Fibroblast of upper back skin (primary cell): ENCODE measurements at places on chromosomes 7 and 10.
A peak's percentile ranks its signal among the peaks of the same experiment; 100 is the strongest.

DNA sequence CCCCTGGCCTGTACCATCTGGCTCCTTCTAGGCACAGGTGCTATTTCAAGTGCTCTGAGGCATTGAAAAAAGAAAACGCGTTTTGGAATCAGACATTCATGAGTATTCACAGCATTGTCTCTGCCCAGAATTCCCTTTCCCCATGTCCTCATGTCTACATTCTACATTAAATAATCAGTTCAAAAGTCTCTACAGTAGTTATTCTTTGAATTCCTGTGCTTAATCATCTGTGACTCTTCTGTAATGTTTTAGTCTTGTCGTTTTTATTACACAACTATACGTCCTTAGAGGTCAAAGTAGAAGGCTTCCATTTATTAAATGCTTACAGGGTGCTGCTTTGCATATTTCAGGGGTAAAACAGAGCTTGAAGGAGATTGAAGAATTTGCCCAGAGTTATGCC, 95.7 kb downstream of the BICC1 start:
- peak; percentile 60 for DNase-seq

GRCh38 chr10:4058514-4059029, 273.6 kb upstream of the KLF6 start:
- no peak for DNase-seq

- peak; percentile 91 for DNase-seq
These were observed 86.5 kb upstream of the PFKP start for GRCh38 chr10:2980791-2981360.

GRCh38 chr10:116470768-116471415, 43.2 kb downstream of the PNLIPRP3 start:
- peak; percentile 28 for DNase-seq

DNA sequence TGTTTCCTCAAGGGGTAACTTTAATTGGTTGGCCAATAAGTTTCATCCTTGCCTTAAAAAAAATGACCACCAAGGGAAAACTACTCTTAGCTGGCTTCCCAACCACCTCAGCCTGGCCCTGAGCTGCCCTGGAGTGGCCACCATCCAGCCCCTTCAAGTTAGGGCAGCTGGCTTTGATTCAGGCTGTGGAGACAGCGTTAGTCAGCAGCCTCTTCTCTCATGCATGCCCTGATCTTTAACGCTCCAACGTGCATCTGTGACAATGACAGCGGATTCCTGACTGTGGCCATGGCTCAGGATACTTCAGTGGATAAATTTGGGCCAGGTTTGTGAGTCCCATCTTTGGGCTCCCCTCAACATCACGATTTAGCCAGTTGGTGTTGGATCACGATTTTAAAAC, 111.6 kb downstream of the RBM20 start:
- no peak for DNase-seq

DNA sequence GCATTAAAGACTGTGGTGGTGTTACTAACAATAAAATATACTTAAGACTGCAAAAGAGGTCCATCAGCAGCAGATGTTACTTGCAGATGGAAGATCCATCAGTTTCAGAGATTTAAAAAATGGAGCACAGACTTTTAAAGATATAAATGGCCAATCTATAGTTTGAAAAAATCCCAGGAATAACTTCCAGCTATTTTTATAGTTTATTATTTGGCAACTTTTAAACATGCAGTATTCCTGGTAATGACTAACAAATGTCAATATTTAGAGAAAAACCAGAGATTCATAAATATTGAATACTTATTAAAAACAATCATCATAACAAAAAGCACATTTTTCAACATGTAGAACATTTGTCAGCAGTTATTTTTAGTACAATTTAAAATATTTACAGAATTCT, 30.7 kb downstream of the RTKN2 start:
- DNase-seq: no peak

DNA sequence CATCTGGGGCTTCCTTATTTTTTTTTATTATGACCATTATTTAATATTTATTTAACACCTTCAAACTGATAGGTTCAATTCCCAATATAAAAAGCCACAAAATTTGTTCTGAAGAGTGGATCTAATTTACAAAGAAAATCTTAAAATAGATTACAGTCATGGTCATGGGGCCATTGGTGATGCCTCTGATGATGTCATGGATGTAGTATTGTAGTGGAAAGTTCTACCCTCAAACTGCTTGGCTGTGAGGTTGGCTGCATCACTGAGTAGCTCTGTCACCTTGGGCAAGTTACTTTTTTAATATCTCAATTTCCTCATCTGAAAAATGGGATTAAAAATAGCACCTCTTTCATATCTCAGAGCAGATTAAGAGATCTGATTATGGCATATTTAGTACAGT, 128.5 kb downstream of the DKK1 start:
- DNase-seq: peak; percentile 18

GRCh38 chr10:93083743-93084539, 10.2 kb downstream of the CYP26A1 start:
- DNase-seq: no peak

GRCh38 chr10:24483701-24484100, 240.0 kb downstream of the ARHGAP21 start:
- DNase-seq: peak; percentile 14

DNA sequence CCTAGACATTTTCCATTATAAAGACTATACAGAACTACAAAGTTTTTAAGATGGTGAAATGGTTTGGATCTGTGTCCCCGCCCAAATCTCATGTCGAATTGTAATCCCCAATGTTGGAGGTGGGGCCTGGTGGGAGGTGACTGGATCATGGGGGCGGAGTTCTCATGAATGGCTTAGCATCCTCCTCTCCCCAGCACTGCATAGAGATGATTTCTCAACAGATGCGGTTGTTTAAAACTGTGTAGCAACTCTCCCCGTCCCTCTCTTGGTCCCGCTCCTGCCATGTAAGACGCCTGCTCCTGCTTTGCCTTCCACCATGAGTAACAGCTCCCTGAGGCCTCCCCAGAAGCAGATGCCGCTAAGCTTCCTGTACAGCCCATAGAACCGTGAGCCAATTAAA, 1.6 kb downstream of the FAM133B start:
- DNase-seq: no peak

DNA sequence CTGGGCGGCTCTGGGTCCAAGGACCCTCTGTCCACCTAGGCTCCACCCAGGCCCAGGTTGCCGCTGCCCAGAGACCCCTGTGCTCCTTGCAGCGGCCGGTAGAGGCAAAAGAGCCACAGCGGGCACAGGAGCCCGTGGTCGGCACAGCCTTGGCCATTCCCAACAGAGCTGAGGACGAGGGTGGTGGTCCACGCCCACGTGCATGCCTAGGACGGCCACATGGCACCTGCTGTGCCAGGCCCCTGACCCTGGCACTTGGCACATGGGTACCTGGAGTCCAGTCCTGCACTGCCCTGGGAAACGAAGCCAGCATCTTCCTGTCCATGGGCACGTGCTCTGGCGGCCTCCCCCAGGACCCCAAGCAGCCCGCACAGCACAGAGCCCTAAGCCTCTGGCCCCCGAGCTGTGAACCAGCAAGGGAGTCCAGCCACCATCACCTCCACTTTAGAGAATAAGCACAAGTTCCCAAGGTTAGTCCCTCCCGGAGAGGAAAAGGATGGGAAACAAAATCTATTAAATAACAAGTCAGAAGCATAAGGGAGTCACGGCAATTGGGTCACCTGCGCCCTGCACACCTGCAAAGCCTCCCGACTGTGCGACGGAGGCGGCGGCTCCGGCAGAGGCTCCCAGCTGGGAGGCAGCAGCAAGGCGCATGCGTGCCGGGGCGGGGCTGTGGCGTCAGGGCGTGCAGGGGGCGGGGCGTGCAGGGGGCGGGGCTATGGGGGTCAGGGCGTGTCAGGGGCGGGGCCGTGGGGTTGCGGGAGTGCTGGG, 59.1 kb downstream of the STK32C start:
- DNase-seq: peak; percentile 16

GRCh38 chr7:140570120-140570519, 70.5 kb downstream of the DENND2A start:
- DNase-seq: no peak
